ENCODE measurements at places on chromosomes 13 and 19.
A peak's percentile ranks its signal among the peaks of the same experiment; 100 is the strongest.

DNA sequence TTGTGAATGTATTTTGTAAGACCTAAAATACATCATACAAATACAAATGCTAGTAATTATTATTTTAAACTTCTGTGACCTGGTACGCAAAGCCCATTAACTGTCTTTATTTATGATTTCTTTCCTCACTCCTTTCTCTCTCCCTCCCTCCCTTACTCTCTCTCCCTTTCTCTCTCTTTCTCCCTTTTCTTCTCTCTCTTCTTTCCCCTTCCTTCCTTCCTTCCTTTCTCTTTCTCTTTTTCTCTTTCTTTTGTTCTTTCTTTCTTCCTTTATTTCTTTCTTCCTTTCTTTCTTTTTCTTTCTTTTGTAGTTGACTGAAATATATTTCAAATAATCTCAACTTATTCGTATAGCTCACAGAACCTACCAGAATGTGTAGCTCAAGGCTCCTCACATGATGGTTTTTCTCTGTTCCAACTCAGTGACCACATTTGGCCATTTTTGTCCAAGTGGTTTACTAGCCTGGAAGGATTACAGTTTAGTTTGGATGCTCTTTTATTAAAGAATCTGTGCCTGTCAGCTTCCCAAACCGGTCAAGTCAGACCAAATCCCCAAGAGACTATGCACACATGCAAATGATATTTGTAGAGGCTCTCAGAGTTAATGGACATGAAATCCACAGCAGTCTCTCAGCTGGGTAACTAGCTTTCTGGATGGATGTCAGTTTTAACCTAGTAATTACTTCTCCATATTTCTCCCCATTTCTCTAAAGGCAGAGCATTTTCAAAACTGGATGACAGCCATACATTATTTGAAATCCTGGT lies 71.7 kb downstream of the POSTN start:
- DNase-seq, result no peak

- no peak for DNase-seq
These were observed 2.0 kb upstream of the PTOV1 start for GRCh38 chr19:49848938-49849337.

GRCh38 chr13:60213236-60213744 lies 49.6 kb upstream of the DIAPH3 start:
- DNase-seq, result no peak

DNA sequence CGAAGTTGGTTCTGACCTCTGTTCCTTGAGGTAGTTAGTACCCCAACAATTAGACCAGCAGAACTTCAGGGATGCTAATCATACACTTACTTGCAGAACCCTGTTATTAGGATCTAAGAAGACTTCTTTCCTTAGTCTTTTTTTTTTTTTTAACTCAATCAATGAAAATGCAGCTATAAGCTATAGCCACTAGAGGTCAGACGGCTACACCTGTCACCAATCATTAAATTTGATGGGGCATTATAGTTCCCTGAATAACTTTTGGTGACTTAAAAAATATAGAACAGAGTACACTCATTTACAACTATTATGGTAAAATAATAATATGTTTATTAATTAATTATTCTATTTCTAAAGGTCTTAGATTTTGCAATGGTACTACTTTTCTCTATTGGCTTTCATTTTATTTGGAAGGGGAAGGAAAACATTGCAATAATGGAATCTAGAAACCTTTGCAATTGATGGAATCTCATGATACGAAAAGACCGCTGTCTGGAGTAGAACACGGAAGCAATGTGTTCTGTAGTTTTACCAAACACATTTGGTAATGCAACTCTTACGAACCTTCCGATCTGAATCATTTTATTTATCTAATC lies 483.2 kb downstream of the DIAPH3 start:
- DNase-seq, result no peak

GRCh38 chr13:40384976-40385857 lies 281.2 kb downstream of the FOXO1 start:
- DNase-seq, result no peak

DNA sequence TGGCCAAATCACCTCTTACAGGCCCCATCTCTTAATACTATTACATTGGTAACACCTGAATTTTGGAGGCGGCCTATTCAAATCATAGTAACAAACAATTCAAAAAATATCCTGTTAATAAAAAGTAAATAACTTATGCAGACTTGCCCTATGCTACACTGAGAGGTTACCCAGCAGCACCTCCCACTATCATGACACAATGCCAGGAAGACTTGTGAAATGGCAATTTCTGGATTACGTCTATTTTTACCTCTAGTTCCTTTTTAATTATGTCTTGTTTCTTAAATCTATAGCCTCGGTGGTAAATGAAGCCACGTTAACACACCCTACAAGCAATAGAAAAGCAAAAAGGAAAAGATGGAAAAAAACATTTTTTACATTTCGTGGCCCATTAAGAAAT lies 6.2 kb upstream of the DZIP1 start:
- no peak for DNase-seq

- DNase-seq, result peak; percentile 70
These were observed 2.5 kb downstream of the LCP1 start for GRCh38 chr13:46179491-46179908.

DNA sequence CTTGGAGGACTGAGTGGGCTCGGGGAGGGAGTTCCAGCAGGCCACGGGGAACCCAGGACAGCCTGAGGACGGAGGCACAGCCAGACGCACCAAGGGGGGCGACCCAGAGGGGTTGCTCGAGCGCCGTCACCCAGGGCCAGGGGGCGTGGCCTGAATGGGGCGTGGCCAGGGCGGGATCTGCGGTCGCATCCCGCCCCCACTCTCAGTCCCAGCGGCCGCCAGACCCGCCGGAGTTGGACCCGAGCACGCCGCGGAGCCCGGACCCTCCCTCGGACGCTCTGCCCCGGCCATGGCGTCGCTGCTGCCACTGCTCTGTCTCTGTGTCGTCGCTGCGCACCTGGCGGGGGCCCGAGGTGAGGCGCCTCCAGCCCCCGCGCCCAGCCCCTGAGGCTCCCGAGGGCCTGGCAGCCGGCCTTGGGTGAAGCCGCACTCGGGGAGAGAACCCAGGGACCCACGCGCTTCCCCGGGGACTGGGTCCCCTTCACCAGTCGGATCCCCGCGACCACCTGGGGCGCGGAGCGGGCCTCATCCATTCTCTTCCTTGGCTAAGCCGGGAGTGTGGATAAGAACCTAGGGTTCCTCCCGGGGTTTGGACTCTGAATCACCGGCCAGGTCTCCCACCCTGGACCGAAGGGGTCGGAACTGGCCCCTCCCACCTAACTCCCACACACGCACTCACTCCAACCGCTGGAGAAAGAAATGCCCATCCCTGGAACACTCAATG lies at the start of gene CILP2:
Gene CILP2 (plus strand): TSS at position 205 of the 724 bp plus-strand sequence. CDS start 85 bp downstream, at position 290.
- no peak for DNase-seq

GRCh38 chr19:2645826-2646225 lies 56.7 kb downstream of the GNG7 start:
- no peak for DNase-seq

- no peak for DNase-seq
These were observed 873.7 kb downstream of the SLITRK5 start for GRCh38 chr13:88544836-88545235.

- DNase-seq, result no peak
These were observed 958.5 kb upstream of the MIR17HG start for GRCh38 chr13:90388887-90389452.

GRCh38 chr13:95698047-95698749 lies 21.3 kb downstream of the DNAJC3 start:
- DNase-seq, result no peak

DNA sequence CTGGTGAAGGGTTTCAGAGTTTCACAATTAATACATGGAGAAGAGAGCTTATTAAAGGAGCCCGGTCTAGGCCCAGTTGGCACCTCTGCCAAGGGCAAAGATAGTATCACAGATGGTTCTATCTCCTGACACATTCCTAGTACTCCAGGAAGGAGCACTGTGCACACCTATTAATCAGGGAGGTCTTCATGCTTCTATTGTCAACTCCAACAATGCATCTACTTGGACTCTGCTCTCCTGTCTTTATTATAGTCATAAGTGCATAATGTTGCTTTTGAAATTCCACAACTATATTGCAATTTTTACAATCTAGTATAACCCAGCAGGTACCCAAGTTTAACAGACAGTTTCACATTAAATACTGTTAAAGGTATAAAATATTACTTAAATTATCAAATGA lies 174.5 kb upstream of the TSC22D1 start:
- no peak for DNase-seq

GRCh38 chr13:64617231-64617630 lies 2612.9 kb downstream of the PCDH9 start:
- DNase-seq, result no peak

GRCh38 chr13:110284779-110285484 lies 22.0 kb downstream of the COL4A1 start:
- no peak for DNase-seq

DNA sequence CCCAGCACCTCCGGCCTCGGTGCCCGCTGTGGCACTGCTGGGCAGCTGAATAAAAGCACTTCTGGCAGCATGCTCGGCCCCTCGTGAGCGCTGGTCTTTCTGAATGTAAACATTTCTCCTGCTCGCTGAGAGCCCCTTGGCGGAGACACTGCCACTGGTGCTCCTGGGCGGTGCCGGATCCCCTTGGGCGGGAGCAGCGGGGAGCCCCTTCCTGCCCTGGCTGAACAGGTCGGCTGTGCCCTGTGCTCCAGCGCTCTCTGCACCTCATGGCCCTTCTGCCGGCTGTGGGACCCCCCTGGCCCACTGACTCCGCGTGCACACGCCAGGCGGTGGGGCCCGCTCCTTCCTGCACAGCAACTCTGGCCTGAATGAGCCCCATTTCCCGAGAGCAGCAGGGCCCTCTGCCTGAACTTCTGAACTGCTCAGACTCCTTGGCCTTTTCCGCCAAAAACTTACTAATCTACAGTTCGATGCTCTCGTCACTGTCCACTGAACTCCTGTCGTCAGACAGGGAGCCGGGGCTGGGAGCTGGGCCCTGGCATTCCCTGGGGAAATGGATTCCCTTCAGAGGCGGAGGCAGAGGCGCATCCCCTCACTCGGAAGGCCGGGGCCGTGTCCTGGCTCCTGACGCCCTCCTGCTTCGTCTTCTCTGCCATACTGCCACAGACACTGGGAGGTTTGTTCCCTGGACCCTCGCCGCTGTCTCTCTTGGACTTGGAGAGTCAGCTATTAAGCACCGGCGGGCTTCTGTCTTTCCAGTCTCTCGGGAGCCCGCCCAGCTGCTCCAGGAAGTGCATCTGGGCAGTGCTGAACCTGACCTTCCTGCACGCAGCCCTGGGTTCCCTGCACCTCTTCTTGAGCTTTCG lies 14.2 kb downstream of the RB1 start:
- DNase-seq, result no peak

GRCh38 chr13:98978280-98978679 lies 416 bp upstream of the DOCK9 start:
- DNase-seq, result no peak

DNA sequence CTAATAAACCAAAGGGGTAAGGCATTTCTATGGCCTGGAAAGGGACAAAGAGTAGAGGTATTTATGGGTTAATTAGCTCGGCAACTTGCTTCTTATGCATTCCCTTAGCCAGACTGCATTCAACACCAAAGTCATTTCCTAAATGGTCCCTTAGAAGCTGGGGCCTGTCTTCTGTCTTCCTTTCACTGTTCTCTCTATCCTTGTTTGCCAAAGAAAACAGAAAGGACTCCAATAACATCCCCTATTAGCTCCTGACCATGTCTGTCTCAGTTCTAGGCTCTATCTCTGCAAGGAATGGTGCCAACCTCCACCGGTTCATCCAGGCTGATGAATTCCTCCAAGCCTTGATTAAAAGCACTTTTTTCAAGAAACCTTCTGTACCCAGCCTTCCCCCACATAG lies 123.5 kb downstream of the KCTD12 start:
- DNase-seq, result no peak

DNA sequence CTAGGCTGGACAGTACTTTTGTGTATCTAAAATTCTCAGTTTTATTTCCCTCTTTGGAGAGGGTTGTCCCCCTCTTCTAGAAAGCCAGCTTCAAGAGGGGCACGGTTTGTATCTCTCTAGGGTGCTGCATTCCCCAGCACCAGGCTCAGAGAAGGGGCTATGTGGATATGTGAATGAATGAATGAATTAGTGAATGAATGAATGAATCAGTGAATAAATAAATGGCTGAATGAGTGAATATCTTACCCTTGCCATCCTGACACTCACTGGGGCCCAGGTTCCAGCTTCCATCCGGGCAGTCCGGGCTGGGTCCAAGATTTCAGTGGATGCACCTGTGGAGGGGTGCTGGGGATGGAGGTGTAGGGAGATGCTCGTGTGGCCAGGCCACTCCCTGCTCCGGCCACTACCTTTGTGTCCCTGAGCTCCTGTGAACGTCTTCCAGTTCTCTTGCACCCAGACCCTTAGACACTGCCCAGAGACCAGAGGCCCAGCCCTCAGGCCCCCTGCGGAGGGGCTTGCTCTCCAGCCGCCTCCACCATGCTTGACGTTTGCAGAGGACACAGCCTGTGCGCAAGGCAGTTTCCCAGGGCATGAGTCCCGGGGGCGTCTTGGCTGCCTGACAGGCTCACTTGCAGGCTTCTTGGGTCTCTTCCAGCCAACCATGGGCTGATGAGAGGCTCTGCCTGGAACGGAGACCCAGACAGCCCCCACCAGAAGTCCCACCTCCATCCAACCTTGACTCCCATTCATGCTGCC lies 2.8 kb upstream of the KCNN1 start:
- DNase-seq, result no peak

DNA sequence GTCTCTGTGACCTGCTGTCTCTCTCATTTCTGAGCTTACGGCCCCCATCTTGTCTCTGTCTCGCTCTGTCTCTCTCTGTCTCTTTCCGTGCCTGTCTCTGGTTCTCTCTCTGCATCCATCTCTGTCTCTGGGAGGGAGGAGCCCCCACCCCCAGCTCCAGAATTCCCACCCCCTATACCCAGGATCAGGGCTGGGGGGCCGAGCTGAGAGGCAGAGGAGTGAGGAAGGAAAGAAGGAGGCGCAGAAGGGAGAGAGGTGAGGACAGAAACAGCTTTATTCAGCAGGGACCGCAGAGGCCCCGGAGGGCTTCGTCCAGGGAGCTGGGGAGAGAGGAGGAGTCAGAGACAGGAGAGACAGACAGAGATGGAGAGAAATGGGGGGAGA lies 14.0 kb downstream of the JOSD2 start:
- no peak for DNase-seq
